B cell (primary cell): ENCODE measurements at places on chromosomes 6 and 20.

GRCh38 chr6:44010411-44011349 is 116.6 kb downstream of the MRPL14 start:
- DNase-seq: no peak

DNA sequence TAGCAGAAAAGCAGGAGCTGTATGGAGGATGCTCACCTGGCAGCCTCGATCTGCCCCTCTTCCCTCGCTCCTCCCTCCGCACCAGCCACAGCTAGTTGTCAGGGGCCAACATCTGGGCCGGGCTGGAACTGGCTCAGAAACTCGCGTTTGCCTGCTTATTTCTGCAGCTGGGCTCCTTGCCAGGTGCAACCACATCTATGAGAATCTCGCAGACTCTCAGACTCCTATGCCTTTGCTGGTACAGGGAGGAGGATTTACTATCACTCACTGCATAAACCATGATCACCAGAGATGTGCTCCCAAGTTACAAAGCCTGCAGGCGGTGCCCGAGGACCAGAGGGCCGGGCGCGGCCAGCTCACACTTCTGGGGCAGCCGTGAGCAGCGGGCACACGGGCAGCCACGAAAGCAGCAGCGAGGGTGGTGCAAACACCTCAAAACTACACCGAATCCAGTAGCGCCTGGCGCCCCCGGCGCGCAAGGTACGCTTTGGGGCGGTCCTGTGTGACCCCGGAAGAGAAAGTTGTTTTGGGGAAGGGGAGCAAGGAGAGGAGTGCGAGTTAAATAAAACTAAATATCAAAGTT is 577 bp upstream of the LRRC1 start:
- no peak for DNase-seq

- DNase-seq: peak; percentile 49
Observed at GRCh38 chr20:5168651-5169396, 42.0 kb downstream of the CDS2 start.

- peak; percentile 39 for DNase-seq
Observed at GRCh38 chr6:42142118-42142835, at the start of gene C6orf132. Gene C6orf132 (minus strand): TSS chr6:42142620. CDS start chr6:42142444, 176 bp downstream.

DNA sequence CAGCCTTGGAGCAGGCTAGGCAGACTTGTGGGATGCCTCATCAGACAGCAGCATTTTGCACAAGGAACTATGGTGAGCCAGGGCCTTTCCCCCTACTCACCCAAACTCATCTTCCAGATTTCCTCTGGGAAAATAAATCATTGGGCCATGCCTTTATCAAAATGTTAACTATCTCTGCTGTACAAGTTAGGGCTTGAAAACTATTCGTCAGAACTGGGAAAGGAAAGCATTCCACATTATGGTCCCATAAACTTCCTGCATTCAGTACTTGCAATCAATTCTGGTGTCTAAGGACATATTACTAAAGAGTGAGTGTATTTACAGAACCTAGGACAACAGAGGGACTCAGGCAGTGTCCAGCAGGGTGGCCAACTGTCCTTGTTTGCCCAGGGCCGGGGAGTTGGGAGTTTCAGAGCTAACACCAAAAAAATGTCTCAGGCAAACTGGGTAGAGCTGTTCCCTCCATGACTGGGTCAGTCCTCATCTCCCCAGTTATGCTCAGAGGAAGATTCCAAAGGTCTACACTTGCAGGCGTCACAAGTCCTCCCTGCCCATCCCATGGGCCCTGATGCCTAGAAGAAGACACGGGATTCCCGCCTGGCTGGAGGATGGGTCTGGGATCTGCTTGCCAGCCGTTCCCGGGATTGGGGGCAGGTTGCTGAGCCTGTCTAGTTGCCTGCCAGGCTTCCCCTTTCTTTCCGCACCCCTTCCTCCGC is 72.2 kb downstream of the SLC22A3 start:
- DNase-seq: no peak
